ENCODE measurements at places on chromosomes 2 and 18.

DNA sequence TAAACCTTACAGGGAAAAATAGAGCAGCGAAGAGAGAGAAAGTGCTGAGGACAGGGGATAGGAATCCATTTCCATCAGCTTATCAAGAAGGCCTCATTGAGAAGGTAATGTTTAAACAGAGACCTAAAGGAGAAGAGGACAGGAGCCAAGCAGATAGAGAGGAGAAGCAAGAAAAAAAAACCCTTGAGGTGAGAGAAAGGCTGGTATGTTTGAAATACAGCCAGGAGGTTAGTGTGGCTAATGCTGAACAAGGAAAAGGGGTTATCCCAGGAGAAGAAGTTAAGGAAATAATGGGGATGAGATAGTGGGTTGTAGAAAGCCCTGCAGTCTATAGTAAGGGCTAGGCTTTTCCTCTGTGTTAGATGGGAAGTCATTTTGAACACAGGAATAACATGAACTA is 90.8 kb downstream of the GRB14 start:
- DNase-seq, result no peak

GRCh38 chr18:56935434-56936040 is 211.3 kb upstream of the BOD1L2 start:
- no peak for DNase-seq

GRCh38 chr2:120494446-120494845 is 148.5 kb downstream of the INHBB start:
- no peak for DNase-seq

DNA sequence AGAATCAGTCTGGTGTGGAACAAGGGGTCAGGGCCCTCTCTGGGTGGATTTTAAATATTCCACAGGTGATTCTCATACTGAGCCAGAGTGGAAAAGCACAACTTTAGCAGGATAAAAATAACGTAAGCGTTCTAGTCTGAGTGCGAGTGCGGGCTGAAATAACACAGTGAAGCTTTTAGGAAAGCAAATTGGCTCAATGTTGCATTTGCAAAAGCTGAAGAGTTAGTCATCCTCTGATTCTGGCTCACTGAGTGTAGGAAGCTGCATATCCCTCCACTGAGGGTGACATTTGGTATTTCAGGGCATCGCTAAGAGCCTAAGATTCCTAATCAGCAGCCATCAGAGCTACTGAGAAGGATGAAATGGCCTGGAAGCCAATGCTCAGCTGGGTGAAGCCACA is 134.7 kb downstream of the RIF1 start:
- no peak for DNase-seq

DNA sequence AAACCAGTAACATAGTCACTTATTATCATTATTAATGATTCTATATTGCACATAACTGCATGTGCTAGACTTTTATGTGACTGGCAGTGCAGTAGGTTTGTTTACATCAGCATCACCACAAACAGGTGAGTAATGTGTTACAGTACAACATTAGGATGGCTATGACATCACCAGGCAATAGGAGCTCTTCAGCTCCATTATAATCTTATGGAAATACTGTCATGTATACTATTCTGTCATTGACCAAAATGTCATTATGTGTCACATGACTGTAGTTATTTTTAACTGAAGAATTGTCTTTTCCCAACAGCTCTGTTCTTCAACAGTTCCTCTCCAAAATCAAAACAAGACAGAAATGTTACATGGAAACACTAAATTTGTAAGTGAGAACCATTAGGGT is 96.3 kb downstream of the C18orf54 start:
- DNase-seq, result no peak

GRCh38 chr2:36789181-36789804 is 92.8 kb downstream of the VIT start:
- DNase-seq, result no peak

DNA sequence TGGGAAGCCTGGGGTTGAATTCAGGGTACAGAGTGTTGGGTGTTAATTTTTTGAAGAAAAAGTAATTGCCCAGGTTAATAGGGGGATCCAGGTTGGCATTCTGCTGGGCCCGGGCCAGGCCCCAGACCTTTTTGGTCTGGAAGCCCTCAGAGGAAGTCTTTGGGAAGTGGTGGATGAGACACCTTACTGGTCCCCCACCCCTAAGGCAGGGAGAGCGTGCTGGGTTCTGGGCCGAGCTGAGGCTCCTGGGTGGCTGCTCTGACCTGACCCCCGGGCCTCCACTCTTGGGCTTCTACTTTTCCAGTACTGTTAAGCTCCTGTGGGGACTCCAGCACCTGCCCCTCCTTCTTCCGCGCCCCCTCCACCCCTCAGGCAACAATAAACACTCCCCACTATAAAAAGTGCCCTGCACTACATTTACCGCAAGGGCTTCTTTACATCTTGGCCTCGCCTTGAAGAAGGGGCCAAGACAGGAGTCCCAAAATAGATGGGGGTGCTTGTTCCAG is 753 bp upstream of the HOXD3 start:
- DNase-seq, result no peak

GRCh38 chr2:64196963-64197362 is 52.7 kb upstream of the PELI1 start:
- DNase-seq, result no peak

DNA sequence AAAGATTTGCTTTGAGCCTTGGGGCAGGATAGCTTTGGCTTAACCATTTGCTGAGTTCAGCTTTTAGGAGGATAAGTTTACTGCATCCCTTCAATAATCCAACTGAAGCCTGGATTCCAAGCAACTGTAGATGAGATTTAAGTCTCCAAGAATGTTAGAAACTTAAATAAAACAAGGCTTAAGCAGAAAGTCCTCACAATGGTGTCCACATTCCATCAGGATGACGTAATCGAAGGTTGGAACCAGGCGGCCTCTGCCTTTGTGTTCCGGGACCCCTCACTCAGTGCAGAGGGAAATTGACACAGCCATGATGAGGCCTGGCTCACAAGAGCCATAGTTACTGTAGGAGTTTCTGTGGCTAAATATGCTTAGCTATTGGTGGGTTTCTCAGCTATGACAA is 260.4 kb downstream of the LPIN1 start:
- no peak for DNase-seq

GRCh38 chr2:143732076-143732475 is 602.9 kb downstream of the ARHGAP15 start:
- DNase-seq, result no peak

DNA sequence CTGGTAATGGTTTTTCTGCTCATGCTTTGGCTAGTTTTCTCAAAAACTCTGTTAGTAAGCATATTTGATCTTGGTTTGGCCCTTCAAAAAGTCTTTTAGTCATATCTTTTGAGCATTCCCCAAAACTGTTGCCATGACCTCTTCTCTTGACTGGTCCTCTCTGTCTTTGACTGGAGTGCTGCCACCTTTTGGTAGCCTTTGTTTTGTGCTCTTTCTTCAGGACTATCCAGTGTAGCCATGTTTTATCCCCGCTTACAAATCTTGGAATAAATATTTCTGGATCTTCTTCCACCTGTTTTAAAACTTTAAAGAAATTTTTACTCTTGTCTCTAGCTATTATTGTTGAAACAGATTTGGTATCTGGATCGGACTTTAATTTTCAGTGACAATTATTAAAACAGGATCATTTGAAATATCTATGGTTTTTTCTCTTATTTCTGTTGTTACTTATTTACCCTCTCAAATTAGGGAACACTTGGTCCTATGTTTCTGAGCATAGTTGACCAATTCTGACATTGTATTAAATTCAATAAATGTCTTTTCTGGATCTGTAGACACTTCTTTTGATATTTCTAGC is 965 bp upstream of the ELOA2 start:
- no peak for DNase-seq

GRCh38 chr2:51368250-51368649 is 336.3 kb upstream of the NRXN1 start:
- no peak for DNase-seq

GRCh38 chr2:226074391-226074790 is 674.9 kb downstream of the NYAP2 start:
- DNase-seq, result no peak

DNA sequence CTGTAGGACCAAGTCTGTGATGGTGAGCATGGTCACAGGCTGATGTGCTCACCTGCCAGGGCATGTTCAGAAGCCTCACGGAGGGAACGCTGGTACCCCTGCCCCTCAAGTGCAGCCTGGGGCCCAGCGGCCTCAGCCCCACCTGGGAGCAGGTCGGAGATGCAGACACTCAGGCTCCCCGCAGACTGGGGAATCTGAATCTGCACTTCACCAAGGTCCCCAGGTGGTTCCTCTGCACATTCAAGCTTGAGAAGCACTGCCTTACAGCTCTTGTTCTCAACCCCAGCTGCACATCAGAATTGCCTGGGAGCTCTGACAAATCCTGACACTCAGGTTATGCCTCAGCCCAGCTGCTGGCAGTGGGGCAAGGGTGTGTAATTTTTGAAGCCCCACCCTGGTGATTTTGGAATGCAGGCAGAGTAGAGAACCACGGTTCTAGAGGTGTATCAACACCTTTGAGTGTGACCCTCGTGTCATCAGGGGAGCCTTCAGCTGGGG is 54.8 kb downstream of the CRACDL start:
- DNase-seq, result peak; percentile 57

DNA sequence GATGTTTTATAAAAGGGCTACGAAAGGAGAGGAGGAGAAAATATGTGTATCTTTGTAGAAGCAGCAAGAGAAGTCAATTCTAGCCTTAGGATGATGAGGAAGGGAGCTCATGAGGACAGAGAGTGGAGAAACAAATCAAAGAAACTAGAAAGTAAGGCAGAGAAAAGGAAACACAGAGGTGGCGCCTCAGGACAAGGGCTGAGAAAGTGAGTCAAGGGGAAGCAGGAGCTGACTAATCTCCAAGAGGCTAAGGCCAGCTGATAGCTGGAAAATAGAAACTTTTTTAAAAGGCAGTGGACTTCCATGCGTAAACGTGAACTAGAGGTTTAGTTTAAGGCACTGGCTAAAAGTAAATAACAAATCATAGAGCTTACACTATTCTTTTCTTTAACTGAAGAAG is 173.3 kb downstream of the ANKRD44 start:
- no peak for DNase-seq

- DNase-seq, result no peak
Measured at GRCh38 chr2:230541934-230542380, 126.0 kb downstream of the SP100 start.

- DNase-seq, result no peak
Measured at GRCh38 chr18:28846958-28847357, 670.0 kb upstream of the CDH2 start.

GRCh38 chr18:58843688-58844035 is 21.0 kb upstream of the ZNF532 start:
- no peak for DNase-seq

GRCh38 chr18:67876871-67877270 is 360.4 kb upstream of the DSEL start:
- no peak for DNase-seq

GRCh38 chr2:41182961-41183360 is 731.1 kb upstream of the SLC8A1 start:
- no peak for DNase-seq

- peak; percentile 37 for DNase-seq
Measured at GRCh38 chr2:172427256-172427989, at the start of gene ITGA6. TSS of gene ITGA6 (plus strand) at chr2:172427586.

DNA sequence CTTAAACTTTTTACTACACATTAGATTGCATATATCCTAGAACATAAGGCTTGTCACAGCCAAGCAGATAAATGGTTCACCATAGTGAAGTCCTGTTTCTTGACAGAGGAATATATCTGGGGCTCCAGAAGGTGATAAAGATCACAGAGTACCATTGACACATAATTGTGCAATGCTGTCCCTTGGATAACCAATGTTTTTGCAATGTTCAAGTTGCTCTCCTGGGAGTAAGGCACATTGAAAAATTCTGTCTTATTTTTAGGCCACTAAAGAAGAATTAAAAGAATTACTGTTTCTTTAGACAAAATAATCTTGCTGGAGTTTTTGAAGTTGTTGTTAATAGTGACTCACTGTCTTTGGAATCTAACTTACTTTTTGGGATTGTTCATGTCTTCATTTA is 1132.8 kb downstream of the LRP1B start:
- no peak for DNase-seq

DNA sequence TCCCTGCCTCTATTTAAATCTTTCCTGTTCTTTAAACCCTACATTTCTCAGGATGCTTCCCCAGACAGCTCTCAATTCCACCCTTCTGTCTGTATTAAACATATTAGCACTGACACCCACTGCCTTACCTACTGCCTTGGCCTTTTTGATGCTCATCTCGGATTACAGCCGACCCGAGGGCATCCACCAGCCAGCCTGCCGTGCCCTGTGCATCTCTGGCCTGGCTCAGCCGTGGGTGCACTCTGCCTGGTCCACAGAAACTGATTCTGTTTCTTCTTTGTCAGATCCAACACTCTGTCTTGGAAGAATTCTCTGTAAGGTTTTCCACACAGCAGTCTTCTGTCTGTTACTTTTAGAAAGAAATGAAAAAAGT is 27.2 kb downstream of the TANC1 start:
- no peak for DNase-seq

GRCh38 chr2:35454966-35455638 is 900.5 kb upstream of the CRIM1 start:
- DNase-seq, result no peak

- no peak for DNase-seq
Measured at GRCh38 chr18:45670281-45670962, 53.6 kb upstream of the SLC14A1 start.

DNA sequence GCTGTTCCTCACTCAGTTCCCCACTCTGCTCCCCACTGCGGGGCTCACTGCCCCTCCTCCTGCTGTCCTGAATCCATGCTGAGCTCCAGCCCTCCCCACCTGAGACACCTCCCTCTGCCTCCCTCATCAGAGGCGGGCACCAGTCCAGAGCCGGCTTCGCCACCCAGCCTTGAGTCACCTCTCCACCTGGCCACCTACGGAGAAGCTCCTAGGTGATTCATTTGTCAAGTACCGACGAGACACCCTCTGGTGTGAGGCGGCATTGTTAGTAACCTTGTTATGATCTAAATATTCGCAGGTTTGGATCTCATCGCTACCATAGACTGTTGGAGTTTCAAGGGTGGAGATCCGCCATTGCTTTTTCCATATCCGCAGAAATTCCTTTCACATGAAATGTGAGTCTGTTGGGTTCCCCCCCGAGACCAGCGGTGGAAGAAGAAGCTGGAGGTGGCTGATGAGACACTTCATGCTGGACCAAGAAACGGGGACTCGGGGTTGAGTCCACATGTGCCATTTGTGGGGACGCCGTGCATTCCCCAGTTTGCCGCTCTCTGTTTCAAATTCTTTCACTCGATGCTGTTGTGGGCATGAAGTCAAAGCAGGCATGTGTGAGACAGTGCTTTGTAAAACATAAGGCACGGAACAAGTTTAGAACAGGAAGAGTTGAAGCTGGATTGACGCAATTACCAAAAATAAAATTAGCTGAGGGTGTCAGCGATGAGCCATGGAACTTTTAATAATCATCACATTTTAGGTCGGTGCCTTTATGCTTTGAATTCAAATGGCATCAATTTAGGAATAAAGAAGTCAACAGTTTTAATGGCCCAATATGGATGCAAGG is 259.8 kb upstream of the HDAC4 start:
- no peak for DNase-seq

Data from posterior cingulate gyrus (tissue), 11 donors.